Posterior vena cava (tissue), 2 donors: ENCODE measurements at places on chromosomes 5 and 9. TPM values are rescaled to one million over a fixed set of nuclear protein-coding genes. Genes with fewer than 3 reads are reported as not detected.

Gene PCA3
- total RNA-seq = 0.24 TPM

Gene REEP5
- 63.8 TPM for total RNA-seq

Gene LAMC3
- total RNA-seq = not detected

Gene FGF10
- total RNA-seq = 12.2 TPM

Gene C9
- not detected for total RNA-seq

Gene SPINK6
- not detected for total RNA-seq

Gene RNF180
- 49.6 TPM for total RNA-seq

- no peak for DNase-seq
Measured at GRCh38 chr5:181088289-181088688, 42.7 kb downstream of the OR2V1 start.

DNA sequence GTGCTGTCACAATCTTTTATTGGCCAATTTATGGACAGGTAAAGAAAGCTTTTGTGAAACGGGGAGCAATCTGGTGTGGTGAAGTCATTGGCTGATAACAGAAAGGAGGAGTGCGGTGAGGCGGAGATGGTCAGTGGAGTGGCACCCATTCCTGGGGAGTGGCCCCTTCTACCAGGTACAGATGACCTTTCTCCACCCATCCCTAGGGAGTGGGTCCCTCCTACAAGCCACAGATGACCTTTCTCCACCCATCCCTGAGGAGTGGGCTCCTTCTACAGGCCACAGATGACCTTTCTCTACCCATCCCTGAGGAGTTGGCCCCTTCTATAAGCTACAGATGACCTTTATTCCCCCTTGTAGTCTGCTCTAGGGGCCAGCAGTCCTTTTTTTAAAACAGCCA is 267.6 kb upstream of the IRX2 start:
- DNase-seq = no peak

- no peak for DNase-seq
Measured at GRCh38 chr5:44997506-44997905, 188.8 kb downstream of the MRPS30 start.

- no peak for DNase-seq
Measured at GRCh38 chr5:78628270-78628992, 20.1 kb downstream of the LHFPL2 start.

- no peak for DNase-seq
Measured at GRCh38 chr5:150561571-150562275, 53.8 kb downstream of the NDST1 start.

GRCh38 chr5:51895834-51896233 is 512.6 kb downstream of the ISL1 start:
- DNase-seq = no peak

- DNase-seq = no peak
Measured at GRCh38 chr5:159459132-159459627, 128.9 kb upstream of the IL12B start.

GRCh38 chr9:94644543-94644942 is 5.2 kb upstream of the FBP1 start:
- DNase-seq = no peak

GRCh38 chr9:35660966-35661415 is 2.9 kb downstream of the CCDC107 start:
- DNase-seq = no peak

GRCh38 chr5:142391058-142391845 is 66.4 kb upstream of the SPRY4 start:
- DNase-seq = no peak

DNA sequence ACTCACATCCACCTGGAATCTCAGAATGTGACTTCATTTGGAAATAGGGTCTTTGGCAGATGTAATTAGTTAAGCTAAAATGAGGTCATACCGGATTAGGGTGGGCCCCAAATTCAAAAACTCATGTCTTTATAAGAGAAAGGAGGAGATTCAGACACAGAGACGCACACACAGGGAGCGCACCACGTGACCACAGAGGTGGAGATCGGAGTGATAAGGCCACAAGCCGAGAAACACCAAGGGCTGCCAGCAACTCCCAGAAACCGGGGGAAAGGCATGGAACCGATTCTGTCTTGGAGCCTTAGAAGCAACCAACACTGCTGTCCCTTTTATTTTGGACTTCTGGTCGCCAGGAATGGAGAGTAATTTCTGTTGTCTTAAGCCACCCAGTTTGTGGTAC is 31.8 kb upstream of the LMX1B start:
- no peak for DNase-seq

GRCh38 chr9:75083188-75083970 is 4.6 kb downstream of the NMRK1 start:
- no peak for DNase-seq

DNA sequence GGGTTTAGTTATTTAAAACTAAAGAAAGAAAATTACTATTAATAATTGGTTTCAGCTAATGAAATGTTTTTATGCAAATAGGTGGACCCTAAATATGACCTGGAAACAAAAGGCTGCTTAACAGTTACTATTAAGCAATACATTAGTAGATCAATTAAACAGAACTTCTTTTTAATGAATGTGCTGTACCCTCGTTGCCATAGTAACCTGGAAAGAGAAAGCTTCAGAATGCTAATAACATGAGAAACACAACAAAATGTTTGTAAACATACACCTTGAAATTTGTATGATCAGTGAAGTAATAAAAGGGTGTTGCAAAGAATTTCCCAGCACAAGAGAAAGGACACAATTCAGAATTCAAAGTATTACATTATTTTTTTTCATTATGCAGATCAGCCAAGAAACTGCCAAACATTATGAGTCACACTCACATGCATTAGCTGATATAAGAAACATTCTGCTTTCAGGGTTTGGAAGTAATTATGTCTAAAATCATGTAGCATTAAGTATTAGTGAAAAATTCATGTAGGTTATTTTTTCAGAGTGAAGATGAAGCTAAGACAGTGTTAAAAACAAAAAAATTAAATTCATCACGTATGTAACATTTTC is 348.3 kb downstream of the ISL1 start:
- DNase-seq = no peak

DNA sequence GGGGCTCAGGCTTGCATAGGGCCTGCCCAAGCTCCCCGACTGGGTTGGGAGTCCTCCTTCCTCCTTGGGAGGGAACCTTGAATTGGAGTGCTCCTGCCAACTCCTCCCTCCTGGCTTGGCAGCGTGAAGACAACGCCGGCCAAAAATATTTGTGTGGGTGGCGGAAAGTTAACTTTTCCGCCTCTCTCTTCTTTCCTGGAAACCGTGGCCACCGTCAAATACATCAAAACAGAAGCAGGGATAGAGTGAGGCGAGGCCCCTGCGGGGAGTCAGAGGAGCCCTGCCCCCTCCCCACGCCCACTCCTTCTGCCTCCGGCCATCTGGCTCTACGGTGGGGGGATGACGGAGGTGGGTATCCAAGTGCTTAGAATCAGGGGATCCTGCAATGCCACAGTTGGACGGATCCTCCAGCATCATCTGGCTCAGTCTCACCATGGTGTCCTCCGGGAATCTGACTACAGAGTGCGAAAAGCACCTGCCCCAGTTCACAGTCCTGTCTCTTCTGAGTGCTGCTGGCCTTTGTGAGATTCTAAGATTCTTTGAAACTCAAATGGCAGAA is 25.2 kb upstream of the SYNPO start:
- DNase-seq = no peak

- DNase-seq = no peak
Measured at GRCh38 chr9:80163889-80164288, 592.1 kb downstream of the TLE4 start.

DNA sequence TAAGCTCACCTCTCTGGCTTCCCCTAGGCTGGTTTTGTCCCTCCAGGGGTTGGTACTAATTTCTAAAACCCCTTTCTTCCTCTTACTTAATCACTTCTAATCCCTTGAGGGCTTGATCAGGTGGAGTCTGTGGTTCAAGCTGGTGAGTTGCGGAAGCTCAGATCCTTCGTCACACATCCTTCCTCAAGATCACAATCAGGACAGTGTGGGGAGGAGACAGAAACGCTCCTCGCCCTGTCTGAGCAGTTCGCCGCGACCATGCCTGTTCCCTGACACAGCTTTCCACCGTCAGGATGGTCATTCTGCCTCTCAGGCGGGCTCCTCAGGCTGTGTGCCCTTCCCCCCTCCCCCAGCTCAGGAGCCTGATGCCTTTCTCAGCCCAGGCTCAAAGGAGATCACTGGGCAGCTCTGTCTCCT is 24.3 kb downstream of the CPLX2 start:
- DNase-seq = no peak

- peak; percentile 94 for DNase-seq
Measured at GRCh38 chr5:171578829-171579491, 159.5 kb downstream of the FGF18 start.

DNA sequence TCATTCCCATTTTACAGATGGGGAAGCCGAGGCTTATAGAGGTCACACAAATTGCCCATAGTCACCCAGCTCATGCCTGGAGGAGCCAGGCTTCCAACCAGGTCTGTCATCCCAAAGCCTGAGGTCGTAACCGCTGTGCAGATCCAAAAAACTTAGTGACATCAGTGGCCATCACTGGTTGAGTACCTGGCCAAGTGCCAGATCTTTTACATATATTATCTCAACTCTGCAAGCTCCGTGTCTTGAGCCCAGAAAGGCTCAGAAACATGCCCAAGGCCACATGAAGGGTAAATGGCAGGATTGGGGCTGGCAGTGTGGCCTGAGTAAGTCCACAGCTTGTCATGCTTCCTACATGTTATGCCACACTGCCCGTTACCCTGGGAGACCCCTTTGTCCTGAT is 13.5 kb downstream of the CFAP77 start:
- DNase-seq = no peak

GRCh38 chr5:132506094-132506692 is 15.6 kb upstream of the IRF1 start:
- DNase-seq = no peak

DNA sequence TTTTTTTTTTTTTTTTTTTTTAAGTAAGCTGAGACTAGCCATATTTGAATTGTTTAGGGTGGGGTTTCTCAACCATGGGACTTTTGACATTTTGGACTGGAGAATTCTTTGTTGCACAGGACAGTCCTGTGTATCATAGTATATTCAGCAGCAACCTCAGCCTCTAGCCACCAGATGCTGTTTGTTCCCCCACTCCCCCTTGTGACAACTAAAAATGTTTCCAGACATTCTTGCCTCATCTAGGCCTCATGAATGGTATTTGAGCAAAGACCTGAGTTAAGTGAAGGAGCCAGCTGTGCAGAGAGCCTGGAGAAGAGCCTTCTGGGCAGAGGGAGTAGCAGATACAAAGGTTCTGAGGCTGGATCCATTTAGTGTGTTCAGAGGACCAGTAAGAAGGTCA is 155.9 kb downstream of the SGCD start:
- no peak for DNase-seq

- DNase-seq = no peak
Measured at GRCh38 chr9:121357011-121357410, 13.0 kb downstream of the STOM start.

- DNase-seq = peak; percentile 84
Measured at GRCh38 chr9:97983589-97984187, 547 bp downstream of the ANP32B start.
